Putamen (tissue), 1 donor: ENCODE measurements at places on chromosomes 7 and 10.

- DNase-seq, result no peak
Observed at GRCh38 chr7:111832174-111832573, 269.9 kb upstream of the IMMP2L start.

- peak; percentile 48 for DNase-seq
Observed at GRCh38 chr7:151058781-151059366, 515 bp upstream of the SLC4A2 start.

- no peak for DNase-seq
Observed at GRCh38 chr7:94174956-94175355, 170.8 kb upstream of the BET1 start.

GRCh38 chr7:128781851-128782250, 6.3 kb upstream of the OPN1SW start:
- DNase-seq, result no peak

GRCh38 chr7:132830941-132831340, 250.9 kb downstream of the CHCHD3 start:
- DNase-seq, result no peak

GRCh38 chr7:37394158-37394557, 54.5 kb downstream of the ELMO1 start:
- DNase-seq, result no peak

DNA sequence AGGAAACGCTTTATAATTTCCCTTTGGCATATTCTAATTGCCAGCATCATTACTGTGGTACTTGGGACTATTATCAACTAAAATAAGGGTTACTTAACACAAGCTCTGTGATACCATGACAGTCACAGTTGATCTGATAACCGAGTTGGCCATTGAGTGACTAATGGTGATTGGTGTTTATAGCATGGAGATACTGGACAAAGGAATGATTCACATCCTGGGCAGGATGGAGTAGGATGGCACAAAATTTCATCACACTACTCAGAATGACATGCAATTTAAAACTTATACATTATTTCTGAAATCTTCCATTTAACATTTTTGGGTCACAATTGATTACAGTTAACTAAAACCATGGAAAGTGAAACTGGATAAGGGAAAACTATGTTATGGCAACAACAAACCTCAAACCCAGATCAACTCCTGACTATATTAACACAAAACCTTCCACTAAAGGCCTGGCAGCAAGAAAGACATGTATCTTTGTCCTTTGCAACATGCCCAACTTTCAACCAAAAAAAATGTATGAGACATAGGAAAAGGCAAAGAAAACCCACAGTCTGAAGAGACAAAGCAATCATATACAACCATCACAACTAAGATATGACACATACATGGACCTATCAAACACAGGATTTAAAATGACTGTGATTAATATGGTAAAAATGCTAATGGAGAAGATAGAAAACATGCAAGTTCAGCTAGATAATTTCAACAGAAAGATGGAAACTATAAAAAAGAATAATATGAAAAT, 208.5 kb upstream of the NRP1 start:
- no peak for DNase-seq

GRCh38 chr10:1180836-1181235, 124.7 kb downstream of the WDR37 start:
- DNase-seq, result no peak

DNA sequence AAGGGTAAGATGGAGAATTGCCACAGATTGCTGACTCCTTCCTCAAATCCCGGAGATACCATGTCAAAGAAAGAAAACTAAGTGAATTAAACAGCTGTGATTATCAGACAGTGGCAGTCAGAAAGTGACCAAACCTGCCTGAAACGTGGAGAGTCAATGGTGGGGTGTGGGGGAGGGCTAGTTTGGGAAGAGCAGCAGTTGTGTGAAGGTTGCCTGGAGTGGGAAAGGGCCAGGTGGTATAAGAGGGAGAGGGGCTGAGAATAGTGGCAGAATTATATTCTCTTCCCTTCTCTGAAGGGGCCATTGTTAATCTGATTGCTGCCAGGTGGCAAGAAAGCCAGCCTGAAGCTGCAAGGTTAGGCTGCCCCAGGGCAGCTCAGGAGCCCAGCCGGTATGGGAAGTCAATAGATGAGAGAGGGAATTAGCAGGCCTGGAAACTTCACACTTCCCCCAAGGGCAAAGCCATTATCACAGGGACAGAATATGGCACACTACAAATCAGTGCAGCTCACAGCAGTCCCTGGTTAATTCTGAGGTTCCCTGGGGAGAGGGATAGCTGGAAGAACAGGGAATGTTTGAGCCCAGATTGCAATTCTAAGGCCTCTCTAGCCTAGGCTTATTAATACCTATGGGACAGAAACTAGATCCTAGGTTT, 83.9 kb upstream of the ITGB1 start:
- no peak for DNase-seq

DNA sequence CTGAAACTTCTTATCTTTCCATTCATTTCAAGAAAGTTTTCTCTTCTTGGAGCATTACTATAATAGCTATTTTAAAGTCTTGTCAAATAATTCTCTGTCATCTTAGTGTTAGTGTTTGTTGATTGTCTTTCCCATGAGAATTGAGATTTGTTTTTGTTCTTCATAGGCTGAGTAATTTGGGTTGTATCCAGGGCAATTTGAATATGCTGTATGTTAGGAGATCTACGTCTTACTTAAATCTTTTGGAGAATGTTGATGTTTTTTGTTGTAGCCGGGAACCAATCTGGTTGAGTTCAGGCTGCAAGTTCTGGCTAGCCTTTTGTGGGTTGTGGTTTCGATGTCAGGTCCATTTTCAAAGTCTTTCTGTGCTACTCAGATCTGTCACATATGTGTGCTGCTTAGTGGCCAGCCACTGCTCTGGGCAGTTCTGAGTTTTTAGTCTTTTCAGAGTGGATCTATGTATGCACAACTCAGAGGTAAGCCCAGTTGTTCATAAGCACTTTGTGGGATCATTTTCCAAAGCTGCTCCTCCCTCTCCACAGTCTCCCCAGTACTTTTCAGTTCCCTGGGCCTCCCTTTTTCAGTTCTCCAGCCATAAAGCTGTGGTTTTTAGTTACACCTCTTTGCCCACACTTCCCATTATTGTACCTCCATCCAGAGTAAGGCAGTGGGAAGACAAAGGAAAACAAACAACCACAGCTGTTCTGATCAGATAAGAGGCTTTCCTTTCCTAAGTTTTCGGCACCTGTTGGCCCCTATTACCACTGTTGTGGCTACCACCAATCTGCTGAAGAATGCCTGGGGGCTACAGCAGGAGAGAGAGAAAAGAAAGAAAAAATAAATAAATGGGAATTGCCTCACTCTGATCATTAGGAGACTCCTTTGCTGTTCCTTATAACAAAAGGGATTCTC, 4.7 kb upstream of the CCNJ start:
- no peak for DNase-seq

DNA sequence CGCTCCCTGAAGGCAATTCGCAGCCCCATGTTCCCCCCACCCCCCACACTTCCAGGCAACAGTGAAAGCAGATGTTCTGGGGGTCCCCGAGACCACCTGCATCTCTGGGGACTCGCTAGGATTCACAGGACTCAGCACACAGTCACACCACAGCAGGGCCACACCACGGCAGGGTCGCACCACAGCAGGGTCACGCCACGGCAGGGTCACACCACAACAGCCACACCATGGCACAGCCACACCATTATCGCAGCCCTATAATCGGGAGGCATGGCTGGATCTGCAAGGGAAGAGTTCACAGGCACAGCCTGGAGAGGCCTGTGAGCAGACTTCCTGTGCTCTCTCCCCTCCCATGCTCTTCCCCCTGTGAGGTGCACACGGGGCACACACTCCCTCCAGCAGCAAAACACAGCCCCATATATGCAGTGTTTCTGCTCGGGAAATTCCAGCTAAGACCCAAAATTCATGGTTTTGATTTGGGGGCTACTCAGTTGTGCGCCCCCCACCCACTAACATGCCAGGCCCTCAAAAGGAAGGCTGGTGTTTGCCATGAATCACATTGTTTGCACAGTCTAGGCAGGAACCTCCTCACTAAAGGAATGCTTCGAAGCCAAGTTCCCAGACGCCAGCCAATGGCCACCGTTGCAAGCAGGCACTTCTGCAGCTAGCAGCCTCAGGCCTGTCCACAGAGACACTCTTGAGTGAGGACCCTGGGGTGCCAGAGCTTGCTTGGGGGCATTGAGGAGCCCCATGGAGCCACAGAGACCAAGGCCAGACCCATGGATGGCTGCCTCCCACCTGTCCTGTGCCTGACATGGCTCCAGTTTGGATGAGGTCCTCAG, 7.0 kb upstream of the DPYSL4 start:
- DNase-seq, result no peak

DNA sequence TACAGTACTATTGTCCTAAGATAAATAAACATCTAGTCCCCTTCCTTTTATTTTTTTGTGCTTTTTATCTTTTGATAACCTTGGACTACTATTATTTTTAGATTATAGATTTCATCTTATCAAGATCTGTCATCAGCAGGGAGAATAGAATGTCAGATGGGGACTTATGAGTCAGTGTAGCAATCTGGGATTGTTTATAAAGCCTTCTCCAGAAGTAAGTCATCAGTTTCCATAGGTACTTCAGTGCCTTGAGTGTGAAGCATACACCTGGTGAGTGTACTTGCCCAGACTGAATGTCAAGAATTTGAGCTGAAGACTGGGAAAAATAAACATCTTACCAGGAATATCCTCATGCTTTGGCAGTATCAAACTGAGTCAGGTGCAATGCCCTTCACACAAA, 2.1 kb downstream of the CASD1 start:
- DNase-seq, result no peak

- DNase-seq, result no peak
Observed at GRCh38 chr10:132628966-132629900, 91.6 kb downstream of the INPP5A start.

DNA sequence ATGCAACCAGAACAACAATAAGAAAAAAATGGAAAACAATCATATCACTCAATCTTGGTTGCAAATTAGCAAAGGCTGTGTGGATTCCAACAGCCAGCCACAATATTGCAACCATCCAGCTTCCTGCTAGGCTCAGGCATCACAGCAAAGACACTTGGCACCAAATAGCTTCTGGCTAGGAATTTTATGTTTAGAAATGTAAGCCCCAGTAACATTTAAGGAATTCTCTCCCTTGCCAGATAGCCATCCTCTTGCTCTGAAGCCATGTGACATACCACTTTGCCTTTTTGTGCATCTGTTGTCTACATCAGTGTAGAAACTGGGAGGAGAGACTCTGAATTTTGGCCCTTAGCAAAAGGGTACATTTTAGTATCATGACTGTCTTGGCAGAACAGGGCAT, 22.2 kb downstream of the MKX start:
- no peak for DNase-seq

GRCh38 chr7:40972426-40972825, 730.5 kb downstream of the INHBA start:
- no peak for DNase-seq

DNA sequence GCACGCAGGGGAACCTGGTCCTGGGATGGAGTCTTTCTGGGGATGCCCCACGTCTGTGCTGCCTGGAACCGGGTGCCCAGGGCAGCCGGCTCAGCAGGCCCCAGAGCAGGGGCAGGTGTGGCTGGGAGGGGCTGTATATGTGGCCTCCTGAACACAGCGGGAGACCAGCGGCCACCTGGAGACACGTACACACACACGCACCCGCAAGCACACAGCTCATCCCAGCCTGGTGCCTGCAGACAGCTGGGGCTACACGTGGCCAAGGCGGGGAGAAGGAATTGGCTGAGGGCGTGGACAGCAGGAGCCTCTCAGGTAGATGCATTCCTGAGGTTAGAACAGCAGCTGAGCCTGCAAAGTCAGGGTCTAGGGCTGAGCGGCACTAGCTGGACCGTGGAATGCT, 14.0 kb downstream of the ADAM8 start:
- no peak for DNase-seq

- no peak for DNase-seq
Observed at GRCh38 chr7:75850235-75850634, 28.6 kb upstream of the RHBDD2 start.

GRCh38 chr7:144784943-144785342, 50.9 kb downstream of the TPK1 start:
- no peak for DNase-seq

DNA sequence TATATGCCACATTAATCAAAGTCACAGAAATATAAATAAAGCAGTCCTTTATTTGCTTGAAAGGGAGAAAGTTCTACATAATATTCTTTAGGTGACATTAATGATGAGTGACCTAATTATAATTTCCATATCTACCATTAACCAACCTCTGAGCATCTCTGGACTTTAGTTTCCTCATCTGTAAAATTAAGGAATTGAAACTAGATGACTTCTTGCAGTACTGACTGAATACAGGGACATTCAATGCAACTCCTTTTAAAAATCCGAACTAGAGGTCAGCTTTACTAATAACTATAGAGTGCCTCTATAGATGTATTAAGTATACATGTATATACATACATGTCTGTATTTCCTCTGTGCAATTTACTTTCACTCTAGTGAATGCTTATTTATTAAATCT, 3.9 kb downstream of the FMC1 start:
- no peak for DNase-seq

- no peak for DNase-seq
Observed at GRCh38 chr7:47937065-47937687, 11.1 kb downstream of the PKD1L1 start.

DNA sequence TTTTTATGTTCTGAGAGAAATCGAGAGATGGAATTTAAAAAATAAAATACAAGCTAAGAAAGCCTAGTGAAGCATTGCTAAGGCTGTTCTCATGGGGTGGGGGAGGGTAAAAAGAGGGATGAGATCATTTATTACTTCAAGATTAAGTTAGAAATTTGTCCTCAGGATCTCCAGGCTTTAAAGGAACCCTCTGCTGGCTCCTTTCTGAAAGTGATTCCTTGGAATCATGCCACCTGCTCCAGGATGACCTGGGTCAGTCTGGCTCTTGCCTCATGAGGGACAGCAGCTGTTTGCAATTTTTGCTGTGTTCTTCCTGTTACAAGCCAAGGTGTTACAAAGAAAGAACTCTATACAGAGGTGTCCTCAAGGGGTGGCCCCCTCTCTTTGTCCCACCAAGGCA, 69.8 kb downstream of the CDK1 start:
- no peak for DNase-seq

- no peak for DNase-seq
Observed at GRCh38 chr10:100436255-100436654, 26.6 kb upstream of the WNT8B start.
